Frontal cortex (tissue), 4 donors: ENCODE measurements at places on chromosomes 5 and 9.
A peak's percentile ranks its signal among the peaks of the same experiment; 100 is the strongest.

- DNase-seq, result no peak
Measured at GRCh38 chr5:10789726-10790125, 28.7 kb upstream of the DAP start.

- peak; percentile 29 for DNase-seq
Measured at GRCh38 chr5:152349683-152350526, 55.2 kb downstream of the NMUR2 start.

- DNase-seq, result no peak
Measured at GRCh38 chr5:129398026-129398678, 61.9 kb upstream of the ADAMTS19 start.

GRCh38 chr9:129141066-129142041 lies 30.1 kb downstream of the PTPA start:
- no peak for DNase-seq
